ENCODE measurements at places on chromosomes 1 and 21.

GRCh38 chr1:12121212-12122003 is 45.4 kb upstream of the TNFRSF1B start:
- DNase-seq = no peak

DNA sequence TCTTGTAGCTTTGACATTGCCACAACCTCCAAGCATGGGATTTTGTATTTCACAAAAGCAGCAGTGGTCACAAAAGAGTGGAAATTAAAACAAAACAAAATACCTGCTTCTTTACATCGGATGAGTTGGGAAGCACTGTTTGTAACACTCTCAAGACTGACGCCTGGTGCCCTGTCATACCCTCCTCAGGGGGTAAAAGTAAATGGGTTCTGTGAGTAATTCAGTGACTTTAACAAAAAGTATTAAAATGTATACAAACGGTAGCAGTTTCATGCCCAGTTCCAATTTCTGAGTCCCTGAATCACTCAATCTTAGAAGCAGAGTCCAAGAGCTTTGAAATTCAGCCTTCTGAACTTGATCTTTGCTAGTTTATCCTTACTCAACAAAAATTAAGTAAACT is 152.5 kb downstream of the TIAM1 start:
- DNase-seq = no peak

DNA sequence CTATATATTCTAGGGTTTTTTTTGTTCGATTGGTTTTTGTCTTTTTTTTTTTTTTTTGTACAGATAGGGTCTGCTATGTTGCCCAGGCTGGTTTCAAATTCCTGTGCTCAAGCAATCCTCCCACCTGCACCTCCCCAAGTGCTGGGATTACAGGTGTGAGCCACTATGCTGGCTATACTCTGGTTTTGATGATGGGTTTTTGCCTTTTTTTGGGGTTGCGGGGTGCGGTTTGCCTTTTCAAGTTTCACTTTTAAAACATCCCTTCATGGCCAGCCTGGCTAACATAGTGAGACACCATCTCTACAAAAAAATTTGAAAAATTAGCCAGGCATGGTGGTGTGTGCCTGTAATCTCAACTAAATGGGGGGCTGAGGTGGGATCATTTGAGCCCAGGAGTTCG is 10.0 kb downstream of the KDM5B start:
- DNase-seq = no peak

GRCh38 chr21:27363719-27364477 is 397.0 kb upstream of the ADAMTS5 start:
- DNase-seq = no peak

DNA sequence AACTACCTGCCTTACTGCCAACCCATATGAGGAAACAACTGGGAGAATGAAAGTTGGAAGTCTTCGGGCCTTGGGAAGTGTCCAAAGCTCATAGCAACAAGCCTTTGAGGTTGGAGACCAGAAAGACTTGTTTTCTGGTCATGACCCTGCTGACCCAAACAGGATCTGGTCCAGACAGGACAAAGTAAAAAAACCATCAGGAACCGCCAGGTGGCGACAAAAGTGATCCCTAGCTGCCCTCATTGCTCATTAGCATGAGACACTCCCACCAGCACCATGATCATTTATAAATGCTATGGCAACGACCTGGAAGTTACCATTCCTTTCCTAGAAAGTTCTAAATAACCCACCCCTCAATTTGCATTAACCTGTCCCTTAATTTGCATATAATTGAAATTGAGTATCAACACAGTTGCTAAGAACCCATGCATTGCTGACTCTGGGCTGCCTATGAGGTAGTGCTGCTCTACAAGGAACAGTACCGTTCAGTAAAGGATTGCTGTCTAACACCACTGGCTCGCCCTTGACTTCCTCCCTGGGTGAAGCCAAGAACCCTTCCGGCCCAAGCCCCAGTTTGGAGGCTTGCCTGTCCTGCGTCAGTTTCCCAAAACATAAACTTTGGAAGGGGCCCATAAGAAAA is 89.0 kb downstream of the URB2 start:
- no peak for DNase-seq

- no peak for DNase-seq
These were observed 25.6 kb upstream of the CNN3 start for GRCh38 chr1:94952539-94952938.

DNA sequence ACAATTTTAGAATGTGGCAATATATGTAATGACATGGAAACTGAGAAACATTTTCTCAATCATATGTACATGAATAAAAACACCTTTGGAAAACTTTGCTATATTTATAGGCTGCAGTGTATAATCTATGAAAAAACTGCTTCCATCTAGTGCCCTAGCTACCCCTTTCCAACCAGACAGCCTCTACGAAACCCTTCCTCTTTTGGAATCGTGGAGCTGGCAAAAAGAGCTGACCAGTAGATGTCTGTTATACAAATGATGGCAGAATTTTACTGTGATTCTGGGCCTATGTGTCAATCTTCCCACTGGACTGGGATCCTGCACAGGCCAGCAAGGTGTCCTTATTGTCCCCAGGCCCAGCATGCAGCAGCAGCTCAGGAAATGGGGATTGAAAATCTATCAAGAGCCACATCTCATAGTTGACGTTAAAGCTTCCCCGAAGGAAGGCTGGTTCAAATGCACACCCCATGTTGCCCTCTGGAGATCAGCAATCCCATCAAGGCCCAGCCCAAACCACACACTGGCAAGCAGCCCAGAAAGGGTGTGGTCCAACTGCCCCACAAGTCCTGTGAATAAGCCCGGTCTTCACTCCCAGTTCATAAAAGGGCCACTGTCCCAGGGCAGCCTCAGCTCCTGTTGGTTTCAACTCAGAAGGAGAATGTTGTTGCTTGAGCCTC is 8.8 kb upstream of the FAM20B start:
- peak; percentile 92 for DNase-seq

- no peak for DNase-seq
These were observed 129.1 kb upstream of the HOOK1 start for GRCh38 chr1:59685666-59686065.

DNA sequence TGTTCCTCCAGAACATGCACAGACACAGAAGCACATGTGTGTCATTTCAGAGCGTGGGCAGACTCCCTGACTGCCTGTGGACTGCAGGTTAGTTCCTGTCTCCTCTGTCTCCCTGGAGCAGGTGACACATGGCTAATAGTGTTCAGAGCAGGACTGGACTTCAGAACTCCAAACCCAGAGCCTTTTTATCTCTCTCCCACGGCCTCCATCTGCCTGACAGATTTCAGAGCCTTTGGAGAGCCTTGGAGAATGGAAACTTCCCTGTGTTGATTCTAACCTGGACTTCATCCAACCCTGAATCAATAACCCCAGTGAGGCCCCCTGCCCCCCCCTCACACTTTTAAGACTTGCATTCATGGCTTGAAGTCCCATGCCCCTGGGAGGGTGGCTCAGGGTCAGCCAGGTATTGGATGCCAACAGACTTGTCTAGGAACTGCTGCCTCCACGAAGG is 44.4 kb downstream of the C1orf198 start:
- DNase-seq = no peak

- DNase-seq = no peak
These were observed 65.0 kb downstream of the SYT6 start for GRCh38 chr1:114088392-114089299.

- no peak for DNase-seq
These were observed 33.7 kb downstream of the GLUL start for GRCh38 chr1:182357913-182358312.

- DNase-seq = peak; percentile 61
These were observed 730 bp downstream of the CDC42 start for GRCh38 chr1:22053017-22053860.

GRCh38 chr1:12515234-12515633 is 102.8 kb downstream of the DHRS3 start:
- DNase-seq = no peak

DNA sequence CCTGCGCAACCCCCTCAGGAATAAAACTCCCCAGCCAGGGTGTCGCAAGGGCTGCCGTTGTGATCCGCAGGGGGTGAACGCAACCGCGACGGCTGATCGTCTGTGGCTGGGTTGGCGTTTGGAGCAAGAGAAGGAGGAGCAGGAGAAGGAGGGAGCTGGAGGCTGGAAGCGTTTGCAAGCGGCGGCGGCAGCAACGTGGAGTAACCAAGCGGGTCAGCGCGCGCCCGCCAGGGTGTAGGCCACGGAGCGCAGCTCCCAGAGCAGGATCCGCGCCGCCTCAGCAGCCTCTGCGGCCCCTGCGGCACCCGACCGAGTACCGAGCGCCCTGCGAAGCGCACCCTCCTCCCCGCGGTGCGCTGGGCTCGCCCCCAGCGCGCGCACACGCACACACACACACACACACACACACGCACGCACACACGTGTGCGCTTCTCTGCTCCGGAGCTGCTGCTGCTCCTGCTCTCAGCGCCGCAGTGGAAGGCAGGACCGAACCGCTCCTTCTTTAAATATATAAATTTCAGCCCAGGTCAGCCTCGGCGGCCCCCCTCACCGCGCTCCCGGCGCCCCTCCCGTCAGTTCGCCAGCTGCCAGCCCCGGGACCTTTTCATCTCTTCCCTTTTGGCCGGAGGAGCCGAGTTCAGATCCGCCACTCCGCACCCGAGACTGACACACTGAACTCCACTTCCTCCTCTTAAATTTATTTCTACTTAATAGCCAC is 696 bp downstream of the TGFB2 start:
- DNase-seq = no peak

GRCh38 chr1:7375329-7375728 is 395.8 kb upstream of the VAMP3 start:
- no peak for DNase-seq

GRCh38 chr1:11567244-11568065 is 86.8 kb downstream of the FBXO2 start:
- no peak for DNase-seq

DNA sequence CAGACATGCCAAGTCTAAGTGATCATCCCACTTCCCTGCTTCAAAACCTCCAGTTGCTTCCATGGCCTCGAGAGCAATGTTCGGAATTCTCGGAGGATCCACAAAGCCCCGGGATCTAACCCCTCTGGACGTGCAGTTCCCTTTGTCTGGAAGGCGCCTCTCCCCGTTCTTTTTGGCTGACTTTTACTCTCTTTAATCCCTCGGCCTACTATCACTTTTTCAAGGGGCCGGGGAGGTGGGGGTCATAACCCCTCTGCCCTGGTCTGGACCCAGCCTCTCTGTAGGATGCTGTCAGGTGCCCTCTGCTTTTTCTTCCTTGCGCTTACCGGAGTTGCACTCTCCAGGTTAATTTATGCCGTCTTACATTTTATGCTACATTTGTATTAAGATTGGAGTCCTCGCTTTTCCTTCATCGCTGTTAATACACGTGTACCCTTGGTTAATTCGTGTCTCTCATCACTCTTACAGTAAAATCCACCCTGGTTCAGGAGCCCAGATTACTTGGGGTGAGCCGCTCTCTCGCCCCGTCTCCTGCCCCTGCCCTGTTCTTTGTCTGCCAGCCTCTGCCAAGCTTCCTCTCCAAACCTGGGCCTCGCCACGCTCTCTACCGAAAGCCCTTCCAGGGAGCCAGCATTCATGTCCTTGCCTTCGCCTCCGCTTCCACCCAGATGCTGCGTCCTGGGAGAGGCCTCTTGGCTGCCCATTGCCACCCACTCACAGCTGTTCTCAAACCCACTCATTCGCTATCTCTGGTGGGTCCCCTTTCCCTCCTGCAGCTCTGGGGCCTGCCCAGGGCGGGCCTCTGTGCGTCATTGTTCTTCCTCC is 448.6 kb downstream of the CAMTA1 start:
- no peak for DNase-seq

GRCh38 chr1:25458541-25459298 is 28.0 kb downstream of the MACO1 start:
- no peak for DNase-seq

All from globus pallidus (tissue), 1 donor.